ENCODE measurements at places on chromosomes 1 and 21.

DNA sequence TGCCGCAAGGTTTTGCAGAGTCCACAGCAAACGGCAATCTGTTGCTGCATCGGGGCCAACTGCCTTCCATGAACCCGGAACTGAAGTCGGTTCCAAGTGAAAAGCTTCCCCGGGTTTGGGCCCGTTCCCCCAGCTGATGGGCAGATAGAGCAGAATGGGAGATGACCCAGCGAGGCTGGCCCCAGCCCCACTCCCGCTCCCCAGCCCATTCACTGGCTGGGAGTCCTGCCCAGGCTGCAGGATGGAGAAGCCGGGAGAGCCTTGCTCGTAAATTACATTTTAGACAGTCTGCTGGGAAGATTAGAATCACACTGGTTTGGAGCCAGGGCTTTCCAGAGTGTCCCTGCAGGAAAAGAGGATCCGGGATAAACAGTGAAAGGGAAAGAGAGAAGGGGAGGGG lies 31.6 kb upstream of the PAX7 start:
- DNase-seq = peak; percentile 87

GRCh38 chr1:32455958-32456357 lies 8.9 kb upstream of the ZBTB8B start:
- DNase-seq = no peak

DNA sequence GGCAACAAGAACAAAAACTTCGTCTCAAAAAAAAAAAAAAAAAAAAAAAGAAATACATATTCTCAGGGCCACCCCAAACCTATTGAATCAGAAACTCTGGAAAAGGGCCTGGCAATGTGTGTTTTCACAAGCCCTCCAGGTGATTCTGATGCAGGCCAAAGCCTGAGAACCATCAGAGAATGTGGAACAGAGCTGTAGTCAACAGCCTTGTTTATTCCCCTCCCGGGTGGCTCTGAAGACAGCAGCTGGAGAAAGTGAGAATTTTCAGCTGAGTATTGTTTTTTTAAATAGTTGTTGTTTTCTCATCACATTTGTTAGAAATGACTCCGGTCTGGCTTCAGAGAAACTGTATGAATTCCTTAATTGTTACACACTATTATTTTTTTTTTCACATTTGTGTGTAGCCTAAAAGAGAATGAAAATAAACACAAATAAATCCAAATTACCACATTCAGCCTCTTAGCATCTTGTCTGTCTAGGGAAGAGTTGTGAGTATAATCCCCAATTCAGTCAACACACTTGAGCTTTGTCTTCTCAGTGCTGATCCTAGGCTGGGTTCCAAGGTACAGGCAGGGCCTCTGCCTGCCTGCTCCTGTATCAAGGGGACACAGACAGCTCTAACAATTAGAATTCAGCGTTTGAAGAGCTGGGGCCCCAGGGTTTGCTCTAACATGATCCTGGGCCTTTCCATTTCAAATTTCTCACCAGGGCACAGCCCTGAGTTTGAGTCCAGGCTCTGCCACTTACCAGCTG lies 6.6 kb upstream of the AZIN2 start:
- DNase-seq = no peak

GRCh38 chr1:32984455-32985171 lies 20.0 kb upstream of the RNF19B start:
- DNase-seq = no peak

GRCh38 chr21:15249285-15249993 lies 184.6 kb upstream of the NRIP1 start:
- peak; percentile 30 for DNase-seq

DNA sequence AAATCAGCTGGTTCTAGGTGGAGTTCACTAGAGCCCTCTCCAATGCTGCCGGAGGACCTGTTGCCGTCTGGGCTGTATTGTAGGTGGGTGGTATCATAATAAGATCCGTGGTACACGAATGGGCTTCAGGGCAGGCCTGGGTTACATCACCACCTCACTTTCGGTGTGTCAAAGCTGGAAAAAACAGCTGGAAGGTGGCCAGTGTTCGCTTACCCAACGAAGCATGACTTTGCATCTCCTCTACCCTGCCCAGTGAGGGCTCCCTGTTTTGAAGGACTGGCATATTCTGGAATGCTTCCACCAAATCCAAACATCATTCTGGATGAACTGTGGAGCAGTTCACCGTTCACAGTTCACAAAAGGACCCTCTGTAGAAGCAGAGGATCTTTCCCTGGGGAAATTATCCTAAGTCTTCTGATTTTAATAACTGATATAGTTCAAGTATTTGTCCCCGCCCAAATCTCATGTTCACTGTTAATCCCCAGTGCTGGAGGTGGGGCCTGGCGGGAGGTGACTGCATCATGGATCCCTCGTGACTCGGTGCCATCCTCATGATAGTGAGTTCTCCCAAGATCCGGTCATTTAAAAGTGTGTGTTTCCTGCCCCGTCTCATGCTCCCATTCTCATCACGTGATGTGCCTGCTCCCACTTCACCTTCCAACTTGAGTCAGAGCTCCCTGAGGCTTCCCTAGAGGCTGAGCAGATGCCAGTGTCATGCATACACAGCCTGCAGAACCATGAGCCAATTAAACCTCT lies 429.0 kb downstream of the KIF26B start:
- no peak for DNase-seq

- no peak for DNase-seq
Measured at GRCh38 chr21:41973861-41974751, 20.3 kb upstream of the C2CD2 start.

- DNase-seq = no peak
Measured at GRCh38 chr1:23044035-23044434, 24.8 kb downstream of the KDM1A start.

GRCh38 chr1:89681045-89681729 lies 48.3 kb downstream of the LRRC8C start:
- DNase-seq = no peak

DNA sequence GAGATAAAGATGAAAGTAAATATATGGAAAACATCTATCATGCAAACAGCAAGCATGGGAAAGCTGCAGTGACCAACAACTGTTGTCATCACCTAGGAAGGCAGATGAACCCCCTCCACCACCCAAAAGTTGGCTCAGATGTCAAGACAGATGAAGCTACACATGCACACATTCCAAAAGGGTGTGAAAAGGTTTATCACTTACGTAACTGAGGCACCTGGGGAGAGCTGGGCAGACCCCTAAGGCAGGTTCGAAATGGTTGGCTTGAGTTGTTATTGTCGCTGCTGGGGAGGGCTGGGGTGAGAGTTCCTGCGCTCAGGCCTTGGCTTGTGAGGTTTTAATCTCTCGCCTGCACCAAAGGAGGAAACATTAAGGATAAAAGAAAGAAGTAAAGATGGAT lies 355.1 kb upstream of the CHRM3 start:
- no peak for DNase-seq

Data from hindlimb muscle (tissue), 1 donor.